ENCODE measurements at places on chromosomes 2 and 18.

DNA sequence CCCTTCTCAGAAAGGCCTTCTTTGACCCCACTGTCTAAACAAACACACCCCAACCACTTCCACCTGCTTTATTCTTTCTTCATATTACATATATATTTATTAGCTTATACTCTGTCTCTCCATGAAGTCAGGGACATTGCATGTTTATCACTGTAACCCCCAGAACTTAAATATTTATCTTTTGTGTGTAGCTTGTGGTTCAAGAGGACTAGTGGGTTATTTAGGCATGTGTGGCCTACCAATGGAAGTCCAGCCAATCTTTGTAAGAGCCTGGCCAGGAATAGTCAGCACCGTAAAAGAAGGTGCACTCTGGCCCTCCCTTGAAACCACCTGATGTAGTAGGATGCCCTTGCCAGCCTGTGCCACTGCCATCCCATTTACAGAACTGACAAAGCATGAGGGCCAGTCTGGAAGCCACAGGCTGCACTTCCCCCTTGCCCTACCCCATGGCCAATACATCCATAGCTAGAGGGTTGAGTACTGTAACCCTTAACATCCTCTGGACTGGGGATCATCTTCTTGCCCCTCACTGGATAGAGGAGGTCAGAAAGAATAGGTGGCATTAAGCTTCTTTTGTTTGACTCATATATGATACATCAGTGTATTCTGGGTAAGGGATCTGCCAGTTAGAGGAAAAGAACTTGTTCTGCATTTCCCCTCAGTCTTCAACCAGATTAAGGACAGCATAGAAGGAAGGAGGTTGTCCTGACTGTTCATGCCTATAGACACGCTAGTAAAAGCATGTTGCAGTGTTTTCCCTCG lies 4.9 kb downstream of the NEMP2 start:
- no peak for DNase-seq

DNA sequence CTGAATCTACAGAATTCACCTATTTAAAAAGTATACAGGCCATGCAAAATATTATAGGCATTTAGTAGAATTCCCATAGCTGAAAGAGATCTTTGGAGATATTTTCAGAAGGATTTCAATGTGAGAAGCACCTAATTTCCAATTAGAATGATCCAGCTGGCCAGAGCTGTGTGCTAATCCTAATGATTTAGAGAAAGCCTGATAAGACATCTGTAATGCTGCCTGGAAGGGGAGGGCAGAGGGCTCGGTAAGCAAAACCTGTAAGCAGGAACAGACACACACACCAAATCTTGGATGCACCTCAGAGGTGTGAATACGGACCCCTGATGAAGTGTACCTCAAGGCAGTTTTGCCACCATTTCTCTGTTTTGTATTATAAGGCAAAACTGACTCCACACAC lies 14.0 kb downstream of the SERTAD2 start:
- DNase-seq, result no peak

GRCh38 chr18:598124-598589 lies 1.4 kb downstream of the CLUL1 start:
- DNase-seq, result no peak

GRCh38 chr2:58054264-58054663 lies 7.7 kb downstream of the VRK2 start:
- no peak for DNase-seq

DNA sequence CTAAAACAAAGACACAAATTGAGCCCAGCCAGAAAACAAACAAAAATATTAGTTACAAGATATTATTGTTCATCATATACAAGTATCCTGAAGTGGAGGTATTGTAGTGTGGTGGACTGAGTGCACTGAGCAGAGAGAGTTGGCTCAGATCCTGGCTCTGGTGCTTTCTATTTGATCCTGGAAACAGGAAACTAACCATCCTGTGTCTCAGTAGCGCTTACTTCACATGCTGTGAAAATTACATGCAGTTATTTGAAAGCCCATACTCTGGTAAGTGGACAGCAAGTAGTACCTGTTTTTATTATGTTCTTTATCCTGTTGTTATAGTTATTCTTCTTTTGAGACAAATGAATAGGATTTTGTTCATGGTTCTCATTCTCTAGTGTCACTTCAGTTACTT lies 84.3 kb upstream of the CRIM1 start:
- no peak for DNase-seq

GRCh38 chr2:8306530-8307351 lies 375.1 kb upstream of the ID2 start:
- DNase-seq, result no peak

GRCh38 chr2:200662727-200663126 lies 76.9 kb downstream of the AOX1 start:
- DNase-seq, result no peak

GRCh38 chr2:181106229-181106628 lies 125.8 kb downstream of the UBE2E3 start:
- DNase-seq, result no peak

GRCh38 chr18:39994498-39994897 lies 1960.5 kb upstream of the PIK3C3 start:
- no peak for DNase-seq

DNA sequence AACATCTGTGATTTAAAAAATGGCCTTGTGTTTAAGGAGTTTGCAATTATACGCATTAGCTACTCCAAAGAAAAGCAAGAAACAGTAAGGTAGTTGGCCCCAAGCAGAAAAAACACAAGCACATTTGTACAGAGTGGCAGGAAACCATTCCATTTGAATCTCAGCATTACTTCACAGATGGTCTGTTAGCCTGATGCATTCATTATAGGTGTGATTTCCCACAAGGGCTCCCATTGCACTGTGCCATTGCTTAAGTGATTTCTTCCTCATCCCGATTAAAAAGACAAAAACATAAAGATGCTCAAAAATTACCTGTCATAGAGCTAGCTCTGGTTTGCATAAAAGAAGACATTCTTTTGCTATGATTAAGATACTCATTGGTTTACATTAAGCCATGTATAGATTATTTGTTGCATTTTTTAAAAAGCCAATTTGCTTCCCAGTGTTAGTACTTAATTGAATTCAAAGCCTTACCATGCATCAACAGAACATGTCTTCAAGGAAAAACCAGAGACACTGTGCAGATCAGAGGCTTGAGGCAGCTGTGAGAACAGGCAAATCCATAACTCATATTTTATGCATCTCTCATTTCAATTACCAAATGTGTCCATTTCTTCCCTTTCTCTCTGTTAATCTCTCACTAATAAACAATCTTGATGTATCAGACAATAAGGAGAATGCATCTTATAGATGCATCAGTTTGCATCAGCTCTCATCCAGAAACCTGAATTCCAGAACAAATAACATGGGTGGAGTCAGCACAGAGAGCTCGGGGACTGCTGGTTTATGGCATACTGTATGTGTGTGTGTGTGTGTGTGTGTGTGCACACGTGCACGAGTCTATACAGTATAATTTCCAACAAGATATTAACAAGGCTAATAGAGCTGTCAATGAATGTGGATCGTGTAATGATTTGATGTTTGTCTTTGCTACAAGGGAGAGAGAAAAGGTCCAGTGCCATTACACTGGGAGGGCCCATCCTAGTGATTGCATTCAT lies 558.6 kb upstream of the HS6ST1 start:
- no peak for DNase-seq

- no peak for DNase-seq
Measured at GRCh38 chr2:239246723-239247122, 154.1 kb downstream of the HDAC4 start.

GRCh38 chr2:207041786-207042554 lies 102.7 kb downstream of the CPO start:
- DNase-seq, result no peak

GRCh38 chr2:70241340-70241739 lies 7.1 kb downstream of the TIA1 start:
- no peak for DNase-seq

- DNase-seq, result no peak
Measured at GRCh38 chr2:29270701-29271121, 155.5 kb downstream of the CLIP4 start.

DNA sequence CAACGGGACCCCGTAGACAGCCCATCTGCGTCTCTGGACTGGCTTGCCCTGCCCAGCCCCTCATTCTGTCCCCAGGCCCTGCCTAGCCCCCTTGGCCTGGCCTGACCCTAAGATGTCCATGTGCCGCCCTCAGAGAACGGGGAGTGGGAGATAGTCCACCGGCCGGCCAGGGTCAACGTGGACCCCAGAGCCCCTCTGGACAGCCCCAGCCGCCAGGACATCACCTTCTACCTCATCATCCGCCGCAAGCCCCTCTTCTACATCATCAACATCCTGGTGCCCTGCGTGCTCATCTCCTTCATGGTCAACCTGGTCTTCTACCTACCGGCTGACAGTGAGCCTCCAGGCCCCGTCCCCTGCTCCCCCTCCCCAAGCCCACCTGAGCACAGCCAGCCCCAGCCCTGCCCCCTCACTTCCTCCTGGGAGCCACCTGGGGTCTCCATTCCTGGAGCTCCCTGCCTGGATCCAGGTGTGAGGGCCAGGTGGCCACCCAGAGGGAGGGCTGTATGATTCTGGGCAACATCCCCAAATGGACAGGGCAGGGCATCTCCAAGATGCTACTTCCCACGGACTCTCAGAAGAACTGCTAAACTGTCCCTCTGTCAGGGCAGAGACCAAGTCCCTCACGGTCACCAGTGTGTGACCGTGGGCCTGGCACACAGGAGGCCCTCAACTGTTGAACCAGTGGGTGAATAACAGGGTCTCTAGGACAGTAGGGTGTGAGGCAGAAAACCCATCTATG lies 4.0 kb downstream of the CHRND start:
- DNase-seq, result no peak

DNA sequence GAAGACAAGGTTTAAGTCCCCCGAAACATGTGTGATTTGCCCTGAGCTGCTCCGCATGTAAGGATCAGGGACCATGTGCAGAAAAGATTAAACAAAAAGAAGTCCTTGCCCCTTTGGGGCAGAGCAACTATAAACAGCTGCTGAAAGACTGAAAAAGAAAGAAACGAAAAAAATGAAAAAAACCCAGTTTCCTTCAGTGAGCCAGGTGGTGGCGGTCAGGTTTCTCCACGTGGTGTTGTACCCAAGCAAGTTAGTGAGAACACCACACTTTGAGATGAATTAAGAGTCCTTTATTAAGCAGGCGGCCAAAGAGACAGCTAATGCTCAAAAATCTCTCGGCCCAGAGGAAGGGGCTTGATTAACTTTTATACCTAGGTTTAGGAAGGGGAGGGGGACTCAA lies 404.9 kb upstream of the SYT4 start:
- no peak for DNase-seq

GRCh38 chr2:38030635-38031355 lies 45.2 kb downstream of the CYP1B1 start:
- no peak for DNase-seq

GRCh38 chr2:28398101-28398834 lies 5.6 kb downstream of the FOSL2 start:
- no peak for DNase-seq

DNA sequence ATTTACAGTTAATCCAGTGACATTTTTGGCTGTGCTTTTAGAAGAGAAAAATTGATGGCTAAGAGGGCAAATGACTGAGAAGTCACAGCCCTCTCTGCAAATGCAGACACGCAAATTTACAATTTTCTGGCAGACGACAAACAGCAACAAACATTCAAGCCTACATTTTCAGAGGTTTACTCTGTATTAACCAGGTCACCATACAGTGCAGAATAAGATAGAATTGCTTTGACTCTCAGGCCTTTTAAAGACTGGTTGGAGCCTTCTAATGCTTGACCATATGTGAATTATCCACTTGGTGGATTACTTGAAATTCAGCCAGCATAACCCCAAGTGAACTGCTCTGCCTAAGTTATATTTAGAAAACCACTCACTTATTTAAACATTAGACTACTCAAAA lies 280.9 kb upstream of the STON1 start:
- no peak for DNase-seq

GRCh38 chr18:35822413-35822812 lies 150.1 kb upstream of the RMP24 start:
- no peak for DNase-seq

GRCh38 chr2:62627667-62628066 lies 77.8 kb upstream of the EHBP1 start:
- no peak for DNase-seq

DNA sequence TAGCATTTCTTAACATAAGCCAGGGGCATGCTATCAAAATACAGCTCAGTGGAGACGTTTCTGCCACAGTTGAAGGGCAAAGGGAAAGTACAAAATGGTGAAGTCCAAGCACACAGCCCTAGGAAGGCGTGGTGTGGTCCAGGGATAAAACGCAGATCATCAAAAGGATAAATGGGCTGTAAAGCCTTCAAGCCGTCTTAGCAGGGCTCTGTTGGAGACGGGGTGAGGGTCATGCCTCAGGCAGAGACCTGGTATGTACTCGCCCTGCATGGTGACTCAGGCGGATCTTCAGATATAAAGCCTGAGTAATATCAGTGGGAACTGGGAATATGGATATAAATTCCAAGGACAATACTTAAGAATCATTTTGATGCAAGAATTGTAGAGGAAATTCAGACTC lies 61.2 kb downstream of the NGEF start:
- DNase-seq, result no peak

GRCh38 chr18:45958730-45959129 lies 8.4 kb downstream of the EPG5 start:
- no peak for DNase-seq

GRCh38 chr2:207202645-207203044 lies 36.9 kb upstream of the KLF7 start:
- no peak for DNase-seq

GRCh38 chr2:142981069-142981378 lies 103.6 kb downstream of the KYNU start:
- no peak for DNase-seq

GRCh38 chr2:237361194-237362004 lies 52.6 kb downstream of the COL6A3 start:
- no peak for DNase-seq

DNA sequence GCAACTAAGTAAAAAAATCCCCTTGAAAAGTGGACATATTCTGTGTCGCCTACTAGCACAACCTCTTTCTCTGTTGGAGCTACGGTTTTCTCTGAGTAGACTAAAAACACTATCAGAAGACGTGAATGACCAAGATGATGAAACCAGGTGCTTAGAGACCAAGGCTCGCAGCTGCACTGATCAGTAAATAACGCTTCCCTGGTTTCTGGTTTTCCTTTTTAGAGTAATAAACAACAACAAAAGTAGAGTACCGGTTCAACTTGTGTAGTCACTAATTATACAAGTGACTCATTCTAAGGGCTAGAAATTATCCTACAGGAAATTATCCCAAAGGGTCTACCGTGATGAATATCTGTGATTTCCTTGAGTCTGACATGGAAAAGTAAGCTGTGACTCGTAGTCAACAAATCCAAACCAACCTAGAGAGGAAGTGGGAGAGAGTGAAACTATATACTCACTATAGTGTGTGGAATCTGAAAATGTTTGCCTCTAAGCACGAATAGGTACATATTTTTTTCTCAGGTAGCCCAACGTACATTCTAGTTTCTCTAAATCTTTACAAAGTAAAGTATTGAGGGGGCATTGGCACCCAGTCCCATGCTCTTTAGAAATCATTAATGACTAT lies 17.8 kb downstream of the RASGRP3 start:
- DNase-seq, result no peak
